ENCODE measurements at places on chromosomes 6 and 20.

- DNase-seq: no peak
These were observed 22.5 kb upstream of the IRAK1BP1 start for GRCh38 chr6:78844899-78845298.

- peak; percentile 77 for DNase-seq
These were observed 45.1 kb downstream of the NOL4L start for GRCh38 chr20:32539817-32540675.

GRCh38 chr6:53326372-53327016 lies 22.3 kb downstream of the ELOVL5 start:
- no peak for DNase-seq

- DNase-seq: no peak
These were observed 1.1 kb upstream of the OVOL2 start for GRCh38 chr20:18058661-18059467.

DNA sequence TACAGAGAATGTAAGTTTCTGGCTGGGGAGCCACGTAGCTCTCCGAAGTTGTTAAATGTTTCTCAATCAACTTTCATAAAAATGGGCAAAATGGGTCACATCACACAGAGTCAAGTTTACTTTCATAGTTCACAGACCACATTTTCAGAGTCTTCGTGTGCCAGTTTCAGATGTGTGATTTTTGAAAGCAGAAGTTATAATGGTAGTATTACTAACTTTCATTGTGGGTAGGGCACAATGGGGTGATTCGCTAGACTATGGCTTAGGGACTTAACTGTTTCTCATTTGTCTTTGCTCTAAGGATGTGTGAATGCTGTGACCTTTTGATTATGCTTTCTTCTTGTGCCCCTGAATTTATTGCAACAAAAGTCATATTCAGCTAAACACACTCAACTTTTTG lies 109.0 kb upstream of the SUPT3H start:
- DNase-seq: no peak

DNA sequence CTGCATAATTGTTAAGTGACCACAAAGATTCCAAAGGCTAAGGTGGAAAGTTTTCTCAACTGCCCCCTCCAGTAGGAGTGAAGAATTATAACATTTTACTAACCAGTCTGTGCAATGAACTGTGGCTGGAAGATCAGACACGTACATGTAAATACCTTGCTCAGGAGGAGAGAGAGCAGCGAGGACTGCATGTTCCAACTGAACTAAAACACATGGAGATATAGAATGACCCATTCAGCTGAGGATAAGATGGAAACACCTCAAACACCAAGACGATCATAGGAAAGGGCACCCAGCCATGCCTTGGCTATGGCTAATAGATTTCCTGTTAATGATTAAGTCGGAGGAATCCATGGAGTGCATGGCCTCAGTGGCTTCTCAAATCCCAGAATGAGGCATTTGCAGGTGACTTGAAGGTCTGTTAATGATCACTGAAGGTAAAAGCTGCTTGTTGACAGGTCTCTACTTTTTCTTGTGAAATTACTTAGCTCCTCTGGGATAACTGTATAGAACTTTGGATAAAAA lies 875.6 kb downstream of the TFAP2A start:
- DNase-seq: no peak

- DNase-seq: no peak
These were observed 38.5 kb upstream of the OGFRL1 start for GRCh38 chr6:71250099-71250602.

DNA sequence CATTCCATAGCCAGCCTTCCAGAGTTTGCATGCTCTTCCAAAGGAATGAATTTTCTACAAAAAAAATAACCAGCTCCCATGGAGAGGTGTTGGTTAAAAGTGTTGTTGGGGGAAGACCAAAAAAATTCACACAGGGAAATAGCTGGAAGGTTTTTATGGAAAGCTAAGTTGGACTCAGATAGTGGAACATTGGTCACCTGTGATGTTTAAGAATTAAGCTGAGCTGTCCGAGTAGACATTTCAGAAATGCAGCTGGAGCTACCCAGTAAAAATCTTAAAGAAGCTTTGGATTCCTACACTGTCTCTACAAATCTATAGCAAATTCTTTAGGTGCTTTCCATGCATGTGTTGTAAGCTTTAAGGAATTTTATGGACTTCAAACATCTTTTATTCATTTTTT lies 155.5 kb downstream of the THBS2 start:
- no peak for DNase-seq

DNA sequence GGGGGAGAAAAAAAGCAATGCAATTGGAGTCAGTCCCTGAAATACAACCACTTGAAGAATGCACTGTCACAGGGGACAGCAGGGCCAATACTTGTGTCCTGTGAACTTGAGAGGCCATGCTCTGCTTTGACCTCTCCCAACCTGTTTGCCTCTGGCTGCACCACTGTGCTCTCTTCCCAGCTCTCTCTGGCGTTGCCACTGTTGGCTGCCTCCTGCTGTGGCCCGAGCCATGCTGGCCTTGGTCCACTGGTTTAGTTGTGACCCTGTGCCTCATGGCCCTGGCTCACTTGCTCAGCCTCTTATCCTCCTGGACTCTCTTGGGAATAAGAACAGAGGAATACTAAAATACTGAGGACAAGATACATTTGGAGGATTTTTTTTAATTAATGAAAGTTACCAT lies 14.5 kb upstream of the FBXO30 start:
- no peak for DNase-seq

DNA sequence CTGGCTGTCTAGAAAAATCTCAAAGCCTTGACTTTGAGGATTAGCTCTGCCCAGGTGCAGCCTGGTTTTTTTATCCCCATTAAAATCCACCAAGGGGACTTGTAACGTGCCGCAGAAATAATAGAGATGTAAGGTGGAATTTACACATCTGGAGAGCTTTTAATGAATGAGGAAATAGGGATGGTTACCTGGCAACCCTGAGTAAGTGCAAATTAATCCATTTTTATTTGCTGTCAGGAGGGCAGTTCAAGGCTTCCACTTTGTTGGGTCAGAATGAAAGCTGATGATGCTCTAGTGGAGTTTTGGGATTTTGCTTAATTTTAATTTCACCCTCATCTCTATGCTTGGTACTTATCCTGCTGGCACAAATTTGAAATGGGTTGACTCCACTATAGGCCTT lies 163.4 kb upstream of the CEP162 start:
- no peak for DNase-seq

- DNase-seq: peak; percentile 40
These were observed 28.8 kb upstream of the TULP4 start for GRCh38 chr6:158283304-158283980.

Measured in CD4-positive, alpha-beta T cell treated with Interleukin-1 beta for 1 hour (primary cell).